ENCODE measurements at places on chromosomes 16 and 17.

DNA sequence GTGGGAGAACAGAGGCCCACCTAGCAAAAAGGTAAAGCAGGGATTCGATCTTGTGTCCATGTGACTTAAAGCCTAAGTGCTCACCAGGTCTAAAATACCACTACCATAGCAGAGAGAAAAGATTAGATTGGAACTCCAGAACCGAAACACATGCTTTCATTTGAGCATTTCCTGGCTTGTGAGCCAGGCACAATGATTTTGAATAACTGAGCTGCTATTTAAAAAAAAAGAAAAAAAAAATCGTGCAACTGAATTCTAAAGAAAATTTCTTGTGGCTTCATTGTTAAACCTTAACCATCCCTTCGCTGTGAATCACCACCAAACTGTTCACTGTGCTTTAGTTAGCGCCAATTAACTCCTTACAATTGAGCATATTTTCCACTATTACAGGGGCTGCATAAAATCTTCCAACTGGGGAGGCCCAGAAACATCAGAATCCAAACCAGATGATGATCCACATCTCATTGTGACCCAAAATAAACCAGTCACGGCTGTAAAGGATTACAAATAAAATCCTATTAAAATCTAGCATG lies 366.4 kb upstream of the ERCC4 start:
- no peak for DNase-seq

DNA sequence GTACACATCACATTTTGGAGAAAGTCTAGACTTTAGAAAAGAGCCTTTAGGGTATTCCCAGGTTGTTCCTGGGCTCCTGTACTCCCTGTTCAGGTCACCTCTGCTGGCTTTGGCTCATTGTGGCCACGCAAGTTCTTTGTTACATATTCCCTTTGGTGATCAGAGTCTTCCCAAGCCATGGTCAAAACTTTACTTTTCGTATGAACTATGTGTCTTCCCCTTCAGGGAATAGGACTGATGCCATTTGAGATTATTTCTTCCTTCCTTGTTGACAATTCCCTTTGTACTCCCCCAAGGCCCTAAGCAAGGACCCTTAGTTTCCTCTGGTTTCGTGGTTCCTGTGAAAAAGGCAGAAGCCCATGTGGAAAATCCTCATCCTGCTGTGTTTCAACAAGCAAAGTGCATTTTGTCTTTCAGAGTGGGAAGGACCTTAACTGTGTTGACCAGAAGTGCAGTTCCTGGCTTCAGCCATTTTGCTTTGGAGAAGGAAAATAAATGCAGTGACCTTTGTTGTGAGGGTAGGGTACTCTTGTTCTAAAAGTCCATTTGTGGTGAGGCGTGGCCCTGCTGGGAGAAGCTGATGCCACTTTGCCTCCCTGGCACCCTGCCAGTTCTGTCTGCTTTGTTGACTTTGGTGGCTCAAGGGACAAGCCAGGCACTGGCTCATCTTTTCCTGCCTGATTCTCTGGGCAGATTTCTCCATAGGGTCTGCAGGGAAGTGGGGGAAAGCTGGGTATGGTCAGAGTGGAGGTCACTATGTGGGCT lies 55.1 kb downstream of the ZNRF1 start:
- DNase-seq = no peak

GRCh38 chr16:74298104-74298503 lies 1.5 kb downstream of the PSMD7 start:
- no peak for DNase-seq

- peak; percentile 60 for DNase-seq
Measured at GRCh38 chr16:77596261-77596660, 126.1 kb upstream of the NUDT7 start.

GRCh38 chr17:69854225-69854780 lies 220.7 kb upstream of the KCNJ16 start:
- peak; percentile 31 for DNase-seq

GRCh38 chr17:74303305-74303704 lies 22.7 kb upstream of the KIF19 start:
- no peak for DNase-seq

DNA sequence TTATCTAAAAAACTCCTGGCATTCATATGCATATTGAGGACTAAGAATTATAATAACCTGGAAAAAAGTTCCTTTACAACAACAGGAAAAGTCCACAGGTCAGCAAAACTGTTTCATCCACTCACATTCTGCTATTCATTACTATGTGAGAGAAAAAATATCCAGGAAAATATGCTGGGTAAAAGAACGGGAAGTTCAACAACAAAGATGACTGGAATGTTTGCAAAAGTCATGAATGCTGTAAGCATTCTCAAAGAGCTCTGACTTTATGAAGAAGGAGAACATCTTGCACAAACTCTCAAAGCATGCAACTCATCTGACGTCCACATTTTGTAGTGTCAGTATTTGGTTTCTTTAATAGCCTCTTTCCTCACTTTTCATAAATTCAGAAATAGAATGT lies 56.9 kb upstream of the ALDH3A1 start:
- DNase-seq = peak; percentile 66

GRCh38 chr17:66431910-66432309 lies 129.5 kb downstream of the PRKCA start:
- peak; percentile 88 for DNase-seq

- peak; percentile 56 for DNase-seq
Measured at GRCh38 chr16:71645450-71645849, 19.5 kb downstream of the MARVELD3 start.

GRCh38 chr16:27426423-27427408 lies 24.7 kb downstream of the IL21R start:
- peak; percentile 96 for DNase-seq

DNA sequence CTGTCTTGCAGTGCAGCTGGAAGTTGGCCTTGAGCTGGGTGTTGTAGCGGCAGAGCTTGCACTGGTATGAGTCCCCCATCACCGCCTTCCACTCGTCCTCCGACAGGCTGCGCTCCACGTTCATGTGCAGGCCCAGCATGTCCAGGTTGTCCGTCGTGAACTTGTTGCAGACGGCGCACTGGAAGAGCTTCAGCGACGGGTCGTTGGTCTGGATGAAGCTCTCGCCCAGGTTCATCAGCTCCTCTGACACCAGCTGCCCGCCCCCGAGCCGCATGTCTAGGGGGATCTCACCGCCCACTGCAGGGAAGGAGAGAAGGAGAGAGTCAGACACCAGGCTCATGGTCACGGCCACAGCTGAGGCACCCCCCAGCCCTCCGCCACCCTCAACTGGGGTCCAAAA lies 97.3 kb downstream of the ZFHX3 start:
- DNase-seq = no peak

DNA sequence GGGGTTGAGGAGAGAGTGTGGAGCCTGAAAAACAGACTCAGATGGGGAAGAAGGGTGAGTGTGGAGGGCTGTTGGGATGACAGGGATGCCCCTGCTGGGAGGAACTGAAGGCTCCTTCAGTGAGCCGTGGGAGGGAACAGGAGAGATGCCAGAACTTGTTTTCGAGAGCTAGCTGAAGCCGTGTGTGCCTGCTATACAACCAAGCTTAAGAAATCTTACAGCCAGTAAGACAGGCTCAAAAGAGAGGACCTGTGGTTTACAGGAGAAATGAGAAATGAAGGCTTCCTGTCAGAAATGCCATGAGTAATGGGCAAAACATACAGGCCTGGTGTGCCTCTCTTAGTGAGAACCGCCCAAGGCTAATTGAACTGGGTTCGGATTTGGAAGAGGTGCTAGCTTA lies 99.6 kb downstream of the SPACA3 start:
- no peak for DNase-seq

GRCh38 chr16:29023279-29024277 lies 38.7 kb downstream of the LAT start:
- DNase-seq = peak; percentile 23

- DNase-seq = no peak
Measured at GRCh38 chr16:65318138-65318537, 196.3 kb upstream of the CDH11 start.

GRCh38 chr17:20988896-20989295 lies 53.9 kb downstream of the USP22 start:
- DNase-seq = no peak

- no peak for DNase-seq
Measured at GRCh38 chr16:52906281-52906680, 146.4 kb downstream of the CHD9NB start.

- peak; percentile 34 for DNase-seq
Measured at GRCh38 chr16:69329369-69330285, 761 bp downstream of the PDF start.

- DNase-seq = no peak
Measured at GRCh38 chr16:15545544-15545943, 97.4 kb downstream of the MARF1 start.

DNA sequence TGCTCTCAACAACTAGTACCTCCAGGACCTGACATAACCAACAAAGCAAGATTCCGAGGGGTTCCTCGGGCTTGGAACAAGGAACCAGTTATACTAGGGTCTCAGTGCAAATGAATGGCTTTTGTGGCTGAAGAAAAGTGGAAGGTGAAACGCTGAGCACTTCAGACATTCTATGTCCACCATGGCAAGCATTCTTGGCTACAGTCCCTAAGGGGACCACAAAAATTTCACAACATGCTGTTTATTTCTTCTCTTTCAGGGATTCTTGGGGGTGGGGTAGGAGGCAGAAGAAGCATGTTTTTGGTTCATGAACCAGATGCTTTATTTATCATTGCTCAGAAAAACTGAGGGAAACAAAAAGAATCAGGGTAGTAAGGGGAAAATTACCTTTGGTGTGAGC lies 479.9 kb upstream of the CDH11 start:
- DNase-seq = peak; percentile 53

DNA sequence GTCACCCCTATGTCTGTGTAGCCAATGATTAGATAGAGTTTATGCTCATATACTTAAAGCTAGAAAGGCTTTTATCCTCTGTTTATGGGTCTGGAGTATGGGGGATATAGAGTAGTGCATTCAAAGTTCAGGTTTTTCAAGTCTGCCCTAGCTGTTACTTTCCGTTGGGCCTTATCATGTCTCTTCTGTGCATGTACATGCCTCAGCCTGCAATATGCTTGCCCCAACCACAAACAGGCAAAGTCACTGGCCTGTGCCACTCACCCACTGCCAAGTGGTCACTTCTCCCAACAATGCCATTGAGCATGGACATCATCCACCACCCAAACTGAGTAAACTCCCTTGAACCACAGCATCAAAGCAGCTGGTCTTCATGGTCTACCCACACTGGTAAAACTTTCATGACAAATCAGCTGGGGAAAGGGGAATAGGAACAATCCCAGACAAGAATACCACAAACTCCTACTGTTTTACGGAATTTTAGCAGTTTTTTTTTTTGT lies 70.3 kb upstream of the C17orf78 start:
- DNase-seq = no peak

GRCh38 chr16:82037251-82037650 lies 2.2 kb downstream of the HSD17B2 start:
- no peak for DNase-seq

DNA sequence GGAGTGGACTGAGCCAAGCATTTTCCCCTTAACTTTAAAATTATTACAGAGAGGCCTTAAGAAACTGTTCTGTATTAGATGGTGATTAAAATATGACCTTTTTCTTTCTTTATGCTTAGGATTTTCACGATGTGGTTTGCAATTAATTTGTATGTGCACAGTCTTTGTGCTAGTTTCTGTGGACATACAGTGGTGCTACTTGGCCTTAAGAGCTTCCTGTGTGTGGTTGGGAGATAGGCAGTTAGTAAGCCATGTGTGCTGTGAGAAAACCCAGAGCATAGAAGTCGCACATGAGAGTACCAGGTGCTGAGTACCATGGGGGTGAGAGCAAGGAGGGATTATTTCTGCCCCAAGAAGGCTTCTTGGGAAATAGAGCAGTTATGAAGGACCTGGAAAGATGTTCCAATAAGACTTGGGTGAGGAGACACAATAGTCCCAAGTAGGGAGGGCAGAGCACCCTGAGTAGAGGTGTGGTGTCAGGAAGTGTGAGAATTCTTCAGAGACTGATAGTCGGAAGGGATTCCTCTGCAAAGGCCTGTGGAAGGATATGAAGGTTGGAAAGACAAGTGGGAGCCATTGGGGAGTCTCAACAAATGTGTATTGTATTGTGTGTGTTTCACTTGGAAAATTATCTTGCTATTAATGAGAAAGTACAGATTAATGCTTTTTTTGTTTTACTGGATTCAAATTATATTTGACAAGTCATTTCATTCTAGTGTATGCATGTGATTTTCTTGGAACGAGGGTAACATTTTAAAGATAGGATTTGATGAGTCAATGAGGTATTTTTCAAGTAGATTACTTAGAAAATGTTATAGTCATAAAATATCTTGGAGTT lies 239.9 kb downstream of the PRKCA start:
- peak; percentile 88 for DNase-seq

DNA sequence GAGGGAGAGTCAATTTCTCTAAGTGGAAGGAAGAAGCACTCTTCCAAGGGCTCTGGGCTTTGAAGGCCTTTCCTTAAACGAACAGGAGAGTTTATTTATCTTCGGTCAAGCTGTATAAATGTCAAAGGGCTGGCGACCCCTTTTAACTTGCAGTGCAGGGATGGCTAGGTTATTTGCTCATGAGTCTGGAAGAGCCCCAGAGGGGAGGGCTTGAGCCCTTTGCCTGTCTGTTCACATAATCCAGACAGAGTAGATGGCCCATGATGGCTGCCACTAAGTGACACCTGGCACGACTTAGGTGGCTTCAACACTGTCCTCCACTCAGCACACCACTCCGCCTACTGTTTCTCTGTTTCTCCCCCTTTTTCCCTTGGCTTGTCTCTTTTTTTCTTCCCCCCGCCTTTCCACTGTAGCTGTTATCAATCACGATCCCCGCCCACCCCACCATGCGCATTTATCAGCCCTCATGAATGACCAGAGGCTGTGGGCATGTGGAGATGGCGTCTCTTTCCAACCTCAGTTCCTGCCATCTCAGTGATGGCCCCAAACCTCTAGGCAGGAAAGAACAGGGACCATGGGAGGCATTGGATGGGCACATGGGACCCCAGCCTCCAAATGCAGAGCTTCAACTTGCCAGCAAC lies 408.7 kb upstream of the TNRC6C start:
- no peak for DNase-seq

DNA sequence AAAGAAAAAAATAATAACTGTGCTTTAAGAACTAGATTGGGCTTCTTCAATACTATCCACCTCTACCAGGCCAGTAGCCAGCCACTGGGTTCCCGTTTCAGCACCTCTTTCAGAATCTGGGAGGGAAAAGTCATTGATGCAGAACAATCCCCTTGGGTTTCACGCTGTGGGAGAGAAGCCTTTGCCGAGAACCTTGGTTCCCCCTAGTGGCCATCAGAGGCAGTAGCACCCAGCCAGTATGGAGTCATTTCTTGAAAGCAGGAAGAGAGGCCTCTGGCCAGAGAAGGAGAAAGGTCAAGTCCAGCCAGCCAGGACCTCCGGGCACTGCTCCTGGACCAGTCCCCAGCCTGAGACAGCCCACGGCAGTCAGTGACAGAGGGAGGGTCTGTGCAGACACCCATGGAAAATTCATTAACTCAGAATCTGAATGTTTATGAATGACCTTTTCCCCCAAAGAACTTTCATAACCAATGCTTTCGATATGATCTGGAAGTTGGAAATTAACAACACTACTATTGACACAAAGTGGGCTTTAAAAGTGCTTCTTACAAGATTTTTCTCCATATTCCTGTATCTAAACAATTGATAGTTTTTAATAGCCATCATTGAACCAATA lies 51.2 kb upstream of the CDH5 start:
- DNase-seq = peak; percentile 69
